ENCODE measurements at places on chromosomes 7 and 10.

DNA sequence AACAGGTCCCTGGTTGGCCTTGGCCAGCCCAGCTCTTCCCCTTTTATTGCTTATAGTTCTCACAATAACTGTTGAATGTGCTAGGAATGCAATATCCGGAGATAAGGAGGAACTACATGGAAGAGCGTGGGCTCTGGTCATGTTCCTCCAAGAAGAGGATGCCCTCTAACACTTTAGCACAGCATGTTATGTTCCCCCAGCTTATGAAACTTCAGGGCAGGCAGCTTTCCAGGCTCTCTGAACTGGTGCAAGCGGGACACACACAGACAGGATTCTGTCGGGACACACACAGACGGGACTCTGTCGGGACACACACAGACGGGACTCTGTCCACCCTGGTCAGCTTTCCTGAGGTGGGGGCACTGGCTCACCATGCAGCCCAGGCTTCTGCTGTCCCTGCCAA, 141.6 kb downstream of the PKD1L1 start:
- no peak for DNase-seq

DNA sequence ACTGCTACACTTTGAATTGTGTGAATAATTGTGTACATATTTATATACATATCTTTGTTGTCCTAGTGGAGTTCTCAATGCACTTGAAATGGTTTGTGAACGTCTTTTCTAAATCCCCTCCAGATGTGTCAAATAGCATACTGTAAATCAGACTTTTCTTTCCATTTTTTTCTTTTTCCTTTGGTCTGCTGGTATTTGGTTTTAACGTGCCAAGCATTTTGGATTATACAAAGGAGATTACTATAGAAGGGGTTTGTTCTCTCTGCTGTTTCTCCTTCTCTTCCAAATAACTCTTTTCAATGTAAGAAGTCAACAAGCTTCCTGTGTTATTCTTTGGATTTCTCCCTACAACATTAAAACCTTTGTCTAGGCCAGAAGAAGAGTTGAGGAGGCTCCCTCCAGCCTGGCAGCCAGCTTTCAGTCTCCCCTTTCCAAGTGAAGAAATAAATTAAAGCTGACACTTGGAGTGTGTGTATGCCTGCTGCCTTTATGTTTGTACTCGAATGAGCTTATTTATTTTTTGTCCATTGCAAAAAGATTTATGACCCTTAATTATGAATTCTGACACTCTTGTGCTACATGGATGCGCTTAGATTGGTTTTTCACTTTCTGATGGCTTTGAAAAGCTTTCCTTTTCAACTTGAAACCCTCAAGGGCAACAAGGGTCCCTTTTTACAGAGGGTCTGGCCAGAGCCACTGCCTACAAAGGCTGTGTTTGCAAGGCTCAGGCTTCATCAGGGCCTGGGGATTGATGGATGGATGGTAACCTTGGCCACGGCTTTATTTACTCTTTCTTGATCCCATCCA, 107.8 kb downstream of the RAB18 start:
- DNase-seq = no peak

DNA sequence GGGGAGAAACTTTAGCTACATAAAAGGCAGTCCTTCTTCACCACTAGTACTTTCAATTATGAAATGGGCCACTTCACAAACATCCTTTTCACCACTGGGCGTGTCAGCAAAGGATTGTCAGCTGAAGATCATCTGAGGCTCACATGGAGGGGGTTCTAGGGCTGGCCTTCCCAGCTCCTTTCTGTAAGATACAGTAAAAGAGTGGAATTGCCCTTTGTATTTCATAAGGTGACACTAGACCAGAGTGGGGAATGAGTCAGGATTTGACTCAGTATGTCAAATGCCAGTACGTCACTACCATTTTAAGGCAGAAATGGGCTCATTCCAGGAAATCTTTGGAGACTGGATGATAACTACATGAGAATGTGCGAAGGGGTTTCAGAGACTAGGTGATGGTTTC, 21.2 kb upstream of the BLOC1S2 start:
- DNase-seq = no peak

GRCh38 chr7:1546909-1547776, 8.9 kb downstream of the TMEM184A start:
- no peak for DNase-seq

GRCh38 chr10:80526218-80526617, 11.5 kb upstream of the SH2D4B start:
- no peak for DNase-seq

GRCh38 chr7:101884671-101885596, 67.5 kb downstream of the CUX1 start:
- DNase-seq = no peak

GRCh38 chr7:17118412-17118811, 180.0 kb upstream of the AHR start:
- DNase-seq = no peak

GRCh38 chr10:52437205-52437646, 123.1 kb downstream of the DKK1 start:
- DNase-seq = no peak

- no peak for DNase-seq
Observed at GRCh38 chr7:17942231-17942630, 1.9 kb upstream of the SNX13 start.
